ENCODE measurements at places on chromosomes 1 and 21.

- no peak for DNase-seq
These were observed 47.4 kb downstream of the OLIG1 start for GRCh38 chr21:33117101-33117888.

GRCh38 chr1:203521812-203522211, 27.9 kb downstream of the OPTC start:
- DNase-seq: no peak

GRCh38 chr1:157194731-157195520, 56.7 kb upstream of the ETV3 start:
- DNase-seq: no peak

DNA sequence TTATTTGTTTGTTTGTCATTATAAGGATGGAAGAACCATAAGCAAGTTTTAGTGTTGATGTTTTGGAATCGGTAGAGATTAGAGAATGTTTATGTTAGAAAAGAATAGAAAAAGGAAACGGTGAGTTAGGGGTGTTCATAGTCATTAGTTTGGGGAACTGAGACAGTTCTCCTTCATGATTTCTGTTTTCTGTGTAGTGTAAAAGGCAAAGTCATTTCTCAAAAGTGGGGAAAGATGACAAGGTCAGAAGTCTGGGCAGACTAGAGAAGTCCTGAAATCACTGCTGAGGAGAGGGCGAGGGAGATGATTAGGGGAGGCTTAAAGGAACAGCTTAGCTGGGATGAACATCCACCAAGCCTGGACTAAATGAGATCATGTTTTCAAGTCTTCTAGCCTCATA, 498.9 kb downstream of the TTLL7 start:
- no peak for DNase-seq

DNA sequence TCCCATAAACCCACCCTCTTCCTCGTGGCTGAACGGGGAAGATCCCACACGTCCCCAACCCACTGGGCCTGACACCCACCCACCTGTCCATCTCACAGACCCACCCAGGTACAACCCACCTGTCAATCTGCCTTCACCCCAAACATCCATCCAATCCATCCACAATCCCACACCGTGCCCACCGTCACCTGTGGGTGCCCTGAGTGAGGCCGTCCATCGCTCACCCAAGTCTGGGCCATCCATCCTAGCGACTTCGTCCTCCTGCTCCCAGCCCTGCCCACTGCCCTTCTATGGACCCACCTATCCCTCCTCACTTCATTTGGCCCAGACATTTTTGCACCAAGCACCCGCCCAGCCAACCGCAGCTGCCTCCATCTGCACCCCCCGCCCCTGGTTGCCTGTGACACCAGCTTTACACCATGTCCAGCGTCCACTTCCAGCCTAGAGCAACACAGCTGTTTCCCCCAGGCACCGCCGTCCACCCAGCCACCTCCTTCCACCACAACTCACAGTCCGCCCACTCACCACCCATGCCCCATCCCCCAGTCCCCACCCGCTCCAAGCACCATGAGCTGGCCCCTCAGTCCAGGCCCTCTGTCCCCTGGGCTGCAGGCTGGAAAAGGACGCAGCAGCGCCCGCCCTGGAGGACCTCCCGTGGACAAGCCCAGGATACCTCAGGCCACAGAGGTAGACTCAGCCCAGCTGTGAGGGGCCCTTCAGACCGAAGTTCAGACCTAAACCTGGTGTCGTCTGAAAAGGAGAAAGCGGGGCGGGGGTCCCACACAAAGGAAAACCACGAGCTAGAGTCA, 7.7 kb downstream of the TTLL10 start:
- DNase-seq: no peak

DNA sequence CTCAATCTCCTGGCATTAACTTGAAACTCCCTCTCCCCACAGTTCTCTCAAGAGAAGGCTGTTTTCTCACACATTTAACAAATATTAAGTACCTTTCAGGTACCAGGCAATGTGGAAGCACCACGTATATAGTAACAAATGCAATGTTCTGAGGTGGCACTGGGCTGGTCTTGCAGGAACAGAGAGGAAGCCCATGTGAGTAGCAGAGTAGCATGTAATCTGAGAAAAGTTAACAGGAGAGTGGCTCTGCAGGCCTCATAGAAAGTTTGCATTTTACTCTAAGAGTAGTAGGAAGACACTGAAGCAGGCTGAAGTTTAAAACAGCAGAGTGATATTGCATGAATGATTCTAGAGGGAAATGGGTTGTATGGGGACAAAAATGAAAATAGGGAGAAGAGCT, 21.0 kb downstream of the ZNF281 start:
- DNase-seq: no peak

DNA sequence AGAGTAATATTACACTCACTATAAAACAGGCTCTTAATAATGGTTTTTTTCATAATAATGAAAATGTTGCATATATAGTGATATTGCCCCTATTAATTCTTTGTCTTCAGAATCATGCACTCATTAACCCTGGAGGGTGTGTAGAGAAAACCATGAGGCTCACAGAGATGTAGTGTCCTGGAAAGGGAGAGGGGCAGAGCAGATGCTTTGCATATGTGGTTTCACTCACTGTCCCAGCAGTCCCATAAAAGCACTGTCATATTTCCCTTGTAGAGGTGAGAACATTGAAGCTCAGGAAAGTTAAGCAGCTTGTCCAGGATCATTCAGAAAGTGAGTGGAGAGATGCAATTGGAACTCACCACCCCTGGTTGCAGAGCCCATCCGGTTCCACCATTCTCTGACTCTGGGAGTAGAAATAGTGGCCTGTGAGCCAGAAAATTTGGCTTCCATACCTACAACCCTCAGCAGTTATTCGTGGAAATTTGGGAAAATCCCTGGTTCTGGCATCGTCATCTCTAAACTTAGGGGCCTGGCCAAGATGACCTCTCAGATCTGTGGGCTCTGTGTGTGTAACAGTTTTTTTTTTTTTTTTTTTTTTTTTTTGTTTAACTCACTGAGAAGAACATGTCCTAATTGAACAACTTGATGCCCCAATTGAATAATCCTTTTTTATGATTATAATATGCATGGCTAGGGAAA, 86.4 kb downstream of the RGL1 start:
- DNase-seq: no peak
